ENCODE measurements at places on chromosomes 3 and 15.

DNA sequence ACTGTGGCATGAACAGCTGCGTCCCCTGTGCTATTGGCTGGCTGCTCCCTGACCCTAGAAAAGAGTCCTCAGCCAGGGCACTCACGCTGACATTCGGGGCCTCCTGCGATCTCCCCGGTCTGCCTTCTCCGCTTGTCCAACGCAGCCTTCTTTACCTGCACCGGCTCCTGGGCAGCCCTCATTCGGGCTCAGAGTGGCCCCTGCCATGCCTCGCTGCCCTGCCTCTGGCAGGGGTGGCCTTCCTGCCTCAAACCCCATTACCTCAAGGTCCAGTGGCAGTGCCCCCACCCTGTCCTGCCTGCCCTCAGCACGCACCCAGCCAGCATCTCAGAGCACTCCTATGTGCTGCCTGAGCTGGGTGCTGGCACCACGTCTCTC is 86.5 kb downstream of the TBC1D2B start:
- DNase-seq = no peak

GRCh38 chr15:101597360-101597928 is 54.7 kb downstream of the TM2D3 start:
- DNase-seq = no peak

DNA sequence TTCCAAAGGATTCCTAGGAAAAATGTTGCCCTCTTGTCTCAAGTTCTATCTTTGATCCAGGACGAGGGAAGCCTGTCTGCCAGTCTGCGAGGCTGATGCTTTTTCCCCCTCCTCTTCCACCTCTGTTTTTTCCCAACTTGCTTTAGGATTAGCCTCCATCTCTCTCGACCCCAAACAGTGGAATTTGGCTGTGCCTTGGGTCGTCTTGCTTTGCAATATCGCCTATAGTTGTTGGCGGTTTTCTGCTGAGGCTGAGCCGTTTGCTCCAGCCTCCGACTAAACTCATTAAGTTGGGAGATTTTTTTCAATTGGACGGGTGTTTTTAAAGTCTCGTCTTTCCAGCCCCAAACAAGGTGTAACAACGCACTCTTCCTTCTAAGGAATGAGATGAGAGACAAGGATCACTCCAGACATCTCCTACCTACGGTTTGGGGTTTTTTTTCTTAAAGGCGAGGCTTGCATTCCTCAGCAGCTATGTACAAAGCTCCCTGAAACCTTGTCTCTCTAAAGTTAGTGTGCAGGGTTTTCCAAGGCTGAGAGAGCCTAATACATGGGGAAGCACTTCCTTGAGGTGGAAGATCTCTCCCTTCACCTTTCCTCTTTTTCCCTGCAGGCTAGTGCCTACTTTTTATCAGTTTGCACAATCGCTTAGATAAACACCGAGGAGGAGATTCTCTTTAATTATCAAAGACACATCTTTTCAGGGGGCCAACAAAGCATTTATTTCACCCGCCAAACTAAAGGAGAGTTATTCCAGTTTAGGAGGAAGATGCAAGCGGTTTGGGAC is 4.8 kb upstream of the NR2F2 start:
- DNase-seq = no peak

DNA sequence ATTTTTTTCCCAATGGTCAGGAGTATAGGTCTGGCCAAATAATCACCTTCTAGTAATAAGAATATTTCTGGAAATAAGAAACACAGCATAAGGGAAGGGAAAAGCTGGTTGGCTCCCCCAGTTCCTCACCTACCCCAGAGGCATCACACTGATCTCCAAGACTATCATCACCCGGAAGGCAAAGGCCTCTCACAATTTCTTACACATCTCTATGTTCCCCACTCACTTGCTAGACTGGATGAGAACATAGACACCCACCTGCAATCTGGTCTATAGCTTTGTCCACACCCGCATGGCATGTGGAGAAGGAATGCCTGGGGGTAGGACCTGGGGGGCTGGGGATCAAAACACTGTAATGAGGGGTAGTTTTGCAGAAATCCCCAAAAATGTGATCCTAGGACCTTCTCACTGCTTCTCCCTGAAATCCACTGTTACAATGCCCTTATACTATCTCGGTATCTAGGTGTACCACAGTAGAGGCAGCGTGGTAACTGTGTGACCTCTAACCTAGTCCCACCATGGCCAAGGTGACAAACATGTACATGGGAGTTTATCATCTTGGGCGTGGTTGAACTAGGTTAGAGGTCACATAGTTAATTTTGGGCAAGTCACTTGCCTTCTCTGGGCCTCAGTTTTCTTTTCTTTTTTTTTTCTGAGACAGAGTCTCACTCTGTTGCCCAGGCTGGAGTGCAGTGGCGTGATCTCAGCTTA is 29.5 kb upstream of the NRROS start:
- no peak for DNase-seq

- DNase-seq = peak; percentile 79
Measured at GRCh38 chr15:62307551-62307950, 142.5 kb upstream of the C2CD4B start.

GRCh38 chr3:128997486-128998133 is 3.5 kb upstream of the EFCC1 start:
- DNase-seq = no peak

DNA sequence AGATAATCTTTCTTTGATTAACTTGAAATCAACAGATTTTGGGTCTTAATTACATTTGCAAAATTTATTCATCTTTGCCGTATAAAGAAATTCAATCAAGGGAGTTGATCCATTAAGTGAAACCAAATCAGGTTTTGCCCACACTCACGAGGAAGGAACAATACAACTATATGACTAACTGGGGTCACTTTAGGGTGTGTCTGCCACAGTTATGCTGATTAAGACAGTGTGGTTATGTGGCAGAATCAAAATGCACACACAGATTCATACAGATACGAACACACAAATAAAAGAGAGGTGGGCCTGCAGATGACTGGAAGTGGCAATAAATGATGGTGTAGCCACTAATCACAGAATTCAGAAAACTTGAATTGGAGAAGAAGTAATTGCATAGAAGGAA is 543.5 kb downstream of the GABRG3 start:
- DNase-seq = no peak

DNA sequence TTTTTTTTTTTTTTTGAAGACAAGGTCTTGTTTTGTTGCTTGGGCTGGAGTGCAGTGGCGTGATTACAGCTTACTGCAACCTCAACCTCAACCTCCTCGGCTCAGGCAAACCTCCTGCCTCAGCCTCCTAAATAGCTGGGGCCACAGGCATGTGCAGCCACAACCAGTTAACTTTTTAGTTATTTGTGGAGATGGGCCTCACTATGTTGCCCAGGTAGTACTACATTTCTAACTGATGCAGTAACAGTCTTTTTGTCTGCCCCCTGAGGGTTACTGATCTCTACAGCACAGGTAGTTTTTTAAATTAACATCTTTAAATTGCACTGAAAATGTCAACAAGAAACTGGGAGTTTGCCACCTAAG is 3.4 kb upstream of the LMLN start:
- no peak for DNase-seq

DNA sequence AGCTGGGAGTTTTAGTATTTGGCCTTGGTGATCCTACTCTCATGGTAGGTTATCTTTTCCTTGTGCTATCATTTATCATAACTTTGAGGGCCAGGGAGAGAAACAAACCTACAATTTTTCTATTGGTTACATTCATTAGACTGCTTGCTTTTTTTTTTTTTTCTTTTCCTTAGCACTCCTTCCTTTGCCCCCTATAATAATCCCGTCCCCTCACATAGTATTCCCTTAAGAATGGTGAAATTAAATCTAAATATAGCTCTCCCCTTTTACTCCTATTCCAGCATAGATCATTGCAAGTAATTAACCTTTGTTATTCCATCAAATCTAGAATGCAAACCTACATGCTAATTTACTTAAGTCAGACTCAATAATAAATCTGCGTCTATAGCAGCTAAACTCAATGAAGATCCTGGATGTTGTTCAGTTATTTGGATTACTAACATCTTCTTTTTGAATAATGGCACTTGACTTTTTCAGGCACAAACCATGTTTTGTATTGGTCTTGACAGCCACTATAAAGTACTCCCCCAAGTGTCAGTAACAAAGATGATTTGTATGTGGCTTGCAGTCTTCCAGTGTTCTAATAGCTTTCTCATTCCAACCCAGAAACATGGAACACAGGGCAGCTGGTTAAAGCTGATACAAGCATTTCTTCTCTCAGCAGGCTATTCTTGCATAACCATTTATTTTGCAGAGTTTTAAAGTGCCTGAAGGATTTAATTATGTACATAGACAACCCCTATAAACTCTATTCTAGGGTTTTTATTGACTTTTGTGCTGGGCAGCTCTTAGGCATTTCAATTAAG is 420.6 kb downstream of the MECOM start:
- DNase-seq = no peak

- no peak for DNase-seq
Measured at GRCh38 chr3:43198301-43198700, 88.0 kb upstream of the SNRK start.

DNA sequence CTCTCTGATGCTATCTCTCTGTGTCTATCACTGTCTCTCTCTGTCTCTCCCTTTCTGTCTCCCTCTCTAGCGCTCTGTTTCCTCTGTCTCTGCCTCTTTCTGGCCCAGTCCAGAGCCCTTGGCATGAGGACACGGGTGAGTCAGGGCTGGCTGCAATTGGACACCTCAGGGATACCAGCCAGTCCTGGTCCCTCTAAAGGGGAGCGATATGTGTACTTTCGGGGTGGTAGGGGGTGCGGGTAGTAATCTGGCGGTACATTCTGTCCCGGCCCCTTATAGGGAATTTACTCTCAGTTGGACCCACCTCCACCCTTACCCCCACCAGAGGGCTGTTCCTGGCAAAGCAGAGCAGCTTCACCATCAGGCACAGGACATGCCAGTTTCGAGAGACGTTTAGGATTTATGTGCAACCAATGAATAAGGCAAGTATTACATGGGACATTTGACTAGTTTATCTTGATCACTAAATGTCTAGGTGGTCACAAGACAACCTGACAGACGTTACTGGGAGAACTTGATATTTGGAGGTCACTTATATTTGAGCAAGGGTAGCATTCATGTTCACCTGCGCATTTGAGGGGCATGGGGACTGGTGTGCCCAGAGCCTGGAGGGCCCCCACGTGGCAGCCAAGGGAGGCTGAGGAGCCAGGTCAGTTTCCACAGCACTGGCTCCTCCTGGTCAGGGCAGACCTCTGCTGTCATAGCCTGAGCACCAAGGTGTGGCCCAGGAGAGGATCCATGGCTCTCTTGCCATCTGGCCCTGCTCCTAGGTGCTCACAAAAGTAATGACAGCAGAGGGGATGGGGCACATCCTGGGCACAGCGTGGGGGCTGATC is 256.1 kb downstream of the PLCL2 start:
- DNase-seq = no peak

- peak; percentile 4 for DNase-seq
Measured at GRCh38 chr3:69462826-69463100, 76.9 kb upstream of the FRMD4B start.

- DNase-seq = no peak
Measured at GRCh38 chr3:171095063-171095462, 68.5 kb upstream of the SLC2A2 start.

DNA sequence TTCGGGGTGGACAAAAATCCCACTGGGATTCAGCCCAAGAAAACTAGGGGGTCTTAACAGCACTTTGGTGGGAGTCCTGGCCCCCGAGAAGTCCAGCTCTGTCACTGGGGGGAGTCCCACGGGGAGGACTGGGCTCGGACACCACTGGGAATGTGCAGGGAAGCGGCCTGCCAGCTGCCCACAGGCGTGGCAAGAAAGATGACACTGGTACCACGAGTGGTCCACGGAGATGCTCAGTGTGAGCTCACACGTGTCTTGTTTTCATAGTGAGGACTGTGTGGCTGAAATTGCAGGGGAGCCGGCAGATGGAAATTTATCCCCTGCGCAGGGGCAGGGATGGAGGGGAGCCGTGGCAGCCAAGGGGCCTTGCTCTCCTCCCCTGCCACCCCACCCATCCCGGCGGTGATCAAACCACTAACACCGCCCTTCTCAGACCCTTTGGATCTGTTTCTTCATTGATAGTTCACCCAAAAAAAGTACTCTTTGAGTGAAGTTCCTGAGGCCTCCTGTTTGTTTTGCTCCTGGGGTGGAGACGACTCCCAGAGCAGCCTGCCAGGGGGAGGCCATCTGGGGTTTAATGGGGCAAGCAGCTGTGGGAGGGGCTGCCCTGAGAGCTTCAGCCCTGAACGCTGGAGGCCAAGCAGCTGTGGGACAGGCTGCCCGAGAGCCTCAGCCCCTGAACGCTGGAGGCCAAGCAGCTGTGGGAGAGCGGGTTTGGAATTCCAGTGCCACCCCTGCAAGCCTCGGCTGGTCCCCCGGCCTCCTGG is 130.9 kb downstream of the LRRK1 start:
- DNase-seq = no peak

GRCh38 chr3:77539677-77540076 is 499.8 kb downstream of the ROBO2 start:
- DNase-seq = no peak

DNA sequence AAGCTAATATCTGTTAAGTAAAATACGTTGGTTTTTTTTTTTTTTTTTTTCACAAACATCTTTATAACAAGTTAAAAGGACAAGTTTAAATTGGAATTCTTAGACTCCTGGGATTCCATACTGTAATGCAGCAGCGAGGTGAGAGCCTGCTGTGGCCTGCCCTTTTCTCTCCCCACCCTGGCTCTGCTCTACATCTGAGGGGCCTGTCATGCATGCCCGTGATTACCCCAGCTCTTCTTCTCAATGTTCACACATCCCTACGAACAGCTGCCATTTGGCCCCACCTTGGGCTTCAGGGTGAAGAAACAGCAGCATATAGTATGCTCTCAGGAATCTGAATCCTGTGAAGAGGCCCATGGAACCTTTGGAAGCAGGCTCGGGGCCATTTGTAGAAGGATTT is 14.7 kb downstream of the CFAP91 start:
- no peak for DNase-seq

- DNase-seq = no peak
Measured at GRCh38 chr3:47398228-47398627, 17.4 kb downstream of the PTPN23 start.

GRCh38 chr15:66184492-66184891 is 69.1 kb downstream of the MEGF11 start:
- DNase-seq = no peak

DNA sequence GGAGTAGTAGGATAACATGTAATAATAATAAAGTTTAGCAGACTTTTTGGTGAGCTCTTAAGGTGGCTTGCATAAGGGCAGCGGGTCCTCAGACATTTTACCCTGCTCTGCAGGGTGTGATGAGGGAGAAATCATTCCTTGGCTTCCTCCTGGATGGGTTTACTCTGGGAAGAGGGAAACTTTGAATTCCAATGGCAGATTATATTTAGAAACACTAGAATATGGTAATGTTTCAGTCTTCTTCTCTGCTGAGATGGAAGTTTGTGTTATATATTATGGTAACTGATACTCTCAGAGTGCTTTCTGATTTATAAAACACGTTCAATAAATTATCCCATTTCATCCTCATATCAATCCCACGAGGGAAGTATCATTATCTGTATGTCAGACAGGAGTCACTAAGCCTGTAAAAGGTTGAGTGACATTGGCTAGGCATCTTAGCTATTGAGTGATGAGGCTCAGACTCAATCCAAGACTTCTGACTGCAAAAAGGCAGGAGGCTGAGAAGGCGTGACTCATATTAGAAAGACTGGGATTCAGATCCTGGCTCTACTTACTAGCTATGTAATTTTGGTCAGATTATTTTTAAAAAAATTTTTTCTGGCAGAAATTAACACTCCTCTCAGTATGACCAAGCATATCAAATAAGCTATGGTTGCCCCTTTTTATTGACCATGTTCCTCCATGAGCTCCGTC is 19.3 kb downstream of the PDIA5 start:
- no peak for DNase-seq
